ENCODE measurements at places on chromosomes 13 and 19.
A peak's percentile ranks its signal among the peaks of the same experiment; 100 is the strongest.

DNA sequence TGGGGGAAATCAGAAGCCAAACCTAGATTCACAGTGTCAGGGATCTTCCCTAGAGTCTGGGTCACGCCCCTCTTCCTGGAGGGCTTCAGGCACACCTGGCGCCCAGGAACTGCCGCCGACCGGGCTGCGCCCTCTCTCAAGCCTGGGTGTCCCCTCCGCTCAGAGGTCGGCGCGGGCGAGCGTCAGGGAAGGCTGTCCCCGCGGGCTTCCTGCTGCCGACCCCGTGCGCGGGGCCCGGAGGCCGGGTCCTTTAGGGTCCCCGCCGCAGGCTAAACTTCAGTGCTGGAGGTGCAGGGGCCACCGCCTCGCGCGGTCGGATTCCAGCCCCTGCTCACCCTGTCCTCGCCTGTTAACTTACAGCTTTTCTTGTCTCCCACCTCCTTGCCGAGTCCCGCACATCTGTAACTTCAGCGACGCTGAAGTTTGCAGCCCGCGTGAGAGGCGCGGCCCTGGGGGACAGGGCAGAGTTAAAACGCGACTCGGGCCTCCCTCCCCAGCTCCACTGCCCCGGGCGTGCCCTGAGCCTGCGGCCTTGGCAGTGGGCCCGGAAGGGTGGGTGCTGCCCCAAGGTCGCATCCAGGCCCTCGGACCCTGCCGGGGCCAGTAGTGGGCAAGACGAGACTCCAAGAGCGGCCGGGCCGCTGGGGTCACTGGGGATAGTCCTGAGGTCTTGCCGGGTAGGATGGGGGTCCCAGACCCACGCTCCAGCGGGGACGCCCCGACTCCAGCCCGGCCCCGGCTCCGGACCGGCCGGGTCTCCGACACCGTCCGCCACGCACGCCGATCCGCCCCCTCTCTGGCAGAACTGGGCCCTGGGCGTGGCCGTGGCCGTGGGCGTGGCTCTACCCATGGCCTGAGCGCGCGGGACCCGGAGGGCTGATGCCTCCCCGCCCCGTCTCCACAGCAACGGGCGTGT lies 95.6 kb upstream of the ZNF98 start:
- DNase-seq: no peak

DNA sequence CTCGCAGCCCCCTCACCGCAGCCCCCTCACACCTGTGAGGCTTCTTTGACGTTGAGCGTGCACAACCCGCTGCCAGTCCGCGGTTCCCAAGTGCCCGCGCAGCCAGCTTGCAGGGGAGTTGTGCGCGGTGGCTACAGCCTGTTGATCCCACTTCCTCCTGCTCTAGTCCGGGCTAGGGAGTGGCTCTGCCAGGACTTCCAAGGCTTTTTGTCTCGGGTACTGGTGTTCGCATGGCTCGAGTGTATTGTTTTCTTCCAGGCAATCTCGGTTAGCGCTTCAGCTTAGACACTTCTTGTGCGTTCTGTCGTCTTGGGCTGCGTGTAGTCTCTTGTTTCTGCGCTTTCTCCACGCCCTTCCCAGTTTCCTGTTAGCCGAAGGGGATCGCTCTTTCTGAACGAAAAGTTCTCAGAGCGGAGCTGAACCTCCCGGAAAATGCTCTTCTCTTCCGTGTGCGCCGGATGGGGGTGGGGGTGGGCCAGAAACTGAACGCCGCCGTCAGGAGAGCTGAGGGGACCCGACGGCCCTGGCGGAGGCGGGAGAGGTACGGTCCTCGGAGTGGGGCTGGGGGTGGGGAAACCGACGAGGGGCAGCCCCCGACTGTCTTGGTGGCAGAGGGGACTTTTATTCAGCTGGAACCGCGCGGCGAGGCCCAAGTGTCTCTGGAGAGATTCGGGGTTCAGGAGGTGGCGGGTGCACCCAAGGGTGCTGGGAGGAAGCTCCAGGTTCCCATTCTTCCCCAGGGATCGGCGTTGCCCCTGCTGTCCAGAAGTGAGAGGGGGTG lies 697 bp upstream of the DGKH start:
- no peak for DNase-seq

- DNase-seq: no peak
Measured at GRCh38 chr19:11574689-11575088, 2.8 kb downstream of the ACP5 start.

DNA sequence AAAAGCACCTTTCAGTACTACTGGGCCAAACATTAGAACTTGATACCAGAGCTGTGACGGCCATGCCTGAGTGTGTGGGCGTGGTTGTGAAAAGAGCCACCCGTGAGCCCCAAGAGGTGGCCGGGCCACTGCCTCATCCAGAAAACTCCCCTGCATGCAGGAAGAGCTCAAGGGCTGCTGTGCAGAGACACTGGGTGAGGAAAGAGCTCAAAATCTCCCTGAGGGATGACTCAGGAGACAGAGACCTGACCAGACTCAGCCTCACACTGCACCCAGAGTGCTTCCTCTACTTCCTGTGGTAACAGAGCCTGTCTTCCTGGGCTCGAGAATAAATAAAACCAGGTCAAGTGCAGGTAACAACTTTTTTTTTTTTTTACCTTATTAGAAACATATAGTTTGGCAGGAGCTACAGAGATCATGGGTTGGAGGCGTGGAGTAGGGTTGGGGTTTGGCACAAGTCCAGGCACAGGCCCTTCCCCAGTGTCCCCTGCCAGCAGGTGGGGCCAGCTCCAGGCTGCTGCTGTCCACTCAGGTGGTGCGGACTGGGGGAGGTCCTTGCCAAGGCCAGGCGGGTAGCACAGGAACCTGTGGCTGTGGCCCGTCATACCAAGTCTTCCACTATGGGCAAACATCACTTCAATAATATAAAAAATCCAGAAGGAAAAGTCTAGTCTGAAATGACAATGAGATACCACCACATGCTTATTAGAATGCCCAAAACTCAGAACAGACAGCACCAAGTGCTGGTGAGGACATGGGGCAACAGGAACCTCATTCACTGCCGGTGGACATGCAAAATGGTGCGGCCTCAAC lies 25.5 kb downstream of the ELL start:
- no peak for DNase-seq

DNA sequence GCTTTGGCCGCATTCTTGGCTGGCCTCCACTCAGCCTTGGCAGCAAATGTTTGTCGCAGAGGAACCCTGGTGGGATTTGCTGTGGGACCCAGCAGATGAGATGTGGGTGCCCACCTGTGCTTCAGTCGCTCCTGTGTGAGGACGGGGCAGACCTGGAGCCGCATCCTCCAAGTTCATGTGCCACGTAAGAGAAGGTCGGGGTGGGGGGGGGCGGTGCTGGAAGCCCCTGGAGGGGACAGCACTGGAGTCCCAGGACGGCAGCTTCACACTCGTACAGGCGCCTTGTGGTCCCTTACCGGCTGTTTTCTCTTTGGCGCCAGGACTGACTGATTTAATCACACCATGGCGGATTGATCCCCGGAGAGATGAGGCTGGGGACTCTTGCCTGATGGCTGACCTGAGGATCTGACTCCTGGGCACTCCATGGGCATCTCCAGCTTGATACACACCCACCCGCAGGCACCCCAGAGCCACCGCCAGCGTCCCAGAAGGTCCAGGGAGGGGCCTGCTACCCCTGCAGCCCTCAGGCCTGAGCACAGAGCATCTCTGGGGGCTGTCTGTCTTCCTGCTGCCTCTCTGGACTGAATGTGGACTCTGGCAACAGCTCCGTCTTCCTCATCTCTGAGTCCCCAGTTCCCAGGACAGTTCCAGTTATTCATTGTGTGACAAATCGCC lies 10.0 kb upstream of the GRTP1 start:
- DNase-seq: no peak

DNA sequence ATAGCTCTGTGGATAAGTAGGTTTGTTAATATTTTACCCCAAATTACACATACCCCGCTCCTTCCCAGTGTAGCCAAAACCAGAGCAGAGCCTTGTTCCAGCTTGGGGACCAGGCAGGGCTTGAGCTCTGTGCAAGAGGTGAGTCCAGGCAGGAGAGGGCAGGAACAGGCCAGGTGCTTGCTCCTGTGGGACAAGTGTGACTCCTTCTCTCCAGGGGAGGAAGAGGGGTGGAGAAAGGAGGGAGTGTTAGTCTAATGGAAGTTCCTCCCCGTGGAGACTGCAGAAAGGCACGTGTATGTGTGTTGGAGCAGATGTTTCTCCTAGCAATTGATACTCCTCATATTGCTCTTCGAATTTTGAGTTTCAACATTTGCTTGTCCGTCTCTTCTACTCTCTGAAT lies 201.0 kb downstream of the FGF9 start:
- DNase-seq: no peak

DNA sequence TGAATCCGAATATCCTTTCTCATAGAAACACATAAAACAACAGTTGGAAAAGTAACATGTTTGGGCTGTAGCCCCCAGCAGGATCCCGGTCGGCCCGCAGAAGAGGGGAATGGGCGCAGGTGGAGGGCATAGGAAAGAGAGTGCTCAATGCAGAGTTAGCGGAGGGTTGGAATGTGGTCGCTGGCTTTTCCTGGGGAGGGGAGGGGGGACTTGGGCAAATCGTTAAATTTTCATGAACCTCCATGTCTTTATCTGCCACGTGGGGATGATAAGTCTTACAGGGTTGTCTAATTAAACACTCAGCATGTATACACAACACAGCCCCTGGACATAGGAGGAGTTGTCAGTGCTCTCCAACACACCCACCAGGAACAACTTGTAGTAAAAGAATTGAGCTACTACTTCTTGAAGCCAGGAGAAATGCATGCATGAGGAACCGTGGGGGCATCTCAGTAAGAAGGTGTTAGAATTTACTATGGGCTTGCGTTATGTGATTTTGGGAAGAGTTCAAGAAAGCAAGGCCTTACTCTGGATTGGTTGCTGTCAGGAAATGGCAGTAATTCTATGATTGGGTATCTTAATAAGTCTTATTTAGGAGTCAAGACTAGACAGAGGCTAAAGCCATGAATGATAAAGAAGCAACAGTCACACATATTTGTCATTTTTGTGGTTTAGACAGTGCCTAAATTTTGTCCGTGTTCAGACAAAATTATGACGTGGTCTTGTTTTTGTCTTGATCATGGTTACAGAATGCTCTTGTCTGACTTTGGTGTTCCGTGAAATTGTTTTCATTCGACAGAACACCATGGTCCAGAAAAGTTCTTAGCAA lies 671 bp upstream of the SLC46A3 start:
- peak; percentile 64 for DNase-seq

- no peak for DNase-seq
Measured at GRCh38 chr13:74708629-74709028, 574.4 kb upstream of the KLF12 start.

DNA sequence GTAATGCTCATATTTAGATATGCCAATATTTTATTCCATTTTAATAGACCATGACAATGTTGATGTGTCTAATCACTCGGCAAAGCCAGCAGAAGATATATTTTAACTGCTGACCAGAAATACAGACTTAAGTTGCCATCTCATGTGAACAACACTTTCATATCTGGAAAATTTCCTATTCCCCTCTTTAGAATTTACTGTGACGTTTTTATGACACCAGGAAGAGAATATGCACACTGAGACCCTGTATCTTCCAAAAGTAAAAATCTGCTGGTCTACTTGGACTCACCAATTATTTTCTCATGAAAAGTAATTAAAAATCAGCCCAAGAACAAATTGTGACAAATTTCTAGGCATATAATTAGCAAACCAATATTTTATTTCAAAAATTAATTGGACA lies 2.1 kb downstream of the PROSER1 start:
- DNase-seq: no peak

- DNase-seq: no peak
Measured at GRCh38 chr13:49904729-49905456, 31.2 kb downstream of the SPRYD7 start.

DNA sequence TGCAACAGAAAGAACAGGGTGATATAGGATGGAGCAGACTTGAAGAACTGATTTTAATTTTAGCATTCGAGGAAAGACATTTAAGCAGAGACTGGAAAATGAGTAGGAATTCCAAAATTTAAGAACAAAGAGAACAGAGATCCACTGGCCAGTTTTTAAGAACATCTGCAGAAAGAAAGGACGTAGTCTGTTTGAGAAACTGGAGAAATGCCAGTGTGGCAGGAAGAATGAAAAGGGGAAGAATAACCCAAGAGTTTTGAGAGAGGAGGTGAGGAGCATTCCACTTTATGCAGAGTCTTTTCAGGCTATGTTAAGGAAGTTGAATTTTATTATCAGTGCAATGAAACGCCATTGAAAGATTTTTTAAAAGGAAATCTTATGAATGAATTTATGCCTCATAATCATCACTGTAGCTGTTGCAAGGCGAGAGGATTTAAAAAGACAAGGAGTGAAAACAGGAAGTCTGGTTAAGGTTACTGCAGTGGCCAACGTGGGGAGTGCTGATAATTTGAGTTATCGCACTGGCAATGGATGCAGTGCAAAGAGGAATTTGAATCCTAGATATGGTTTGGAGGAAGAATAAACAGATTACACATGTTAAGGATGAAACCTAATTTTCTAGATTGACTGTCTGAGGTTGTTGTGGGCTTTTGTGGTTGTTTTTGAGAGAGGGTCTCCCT lies 253.8 kb downstream of the DACH1 start:
- DNase-seq: no peak

DNA sequence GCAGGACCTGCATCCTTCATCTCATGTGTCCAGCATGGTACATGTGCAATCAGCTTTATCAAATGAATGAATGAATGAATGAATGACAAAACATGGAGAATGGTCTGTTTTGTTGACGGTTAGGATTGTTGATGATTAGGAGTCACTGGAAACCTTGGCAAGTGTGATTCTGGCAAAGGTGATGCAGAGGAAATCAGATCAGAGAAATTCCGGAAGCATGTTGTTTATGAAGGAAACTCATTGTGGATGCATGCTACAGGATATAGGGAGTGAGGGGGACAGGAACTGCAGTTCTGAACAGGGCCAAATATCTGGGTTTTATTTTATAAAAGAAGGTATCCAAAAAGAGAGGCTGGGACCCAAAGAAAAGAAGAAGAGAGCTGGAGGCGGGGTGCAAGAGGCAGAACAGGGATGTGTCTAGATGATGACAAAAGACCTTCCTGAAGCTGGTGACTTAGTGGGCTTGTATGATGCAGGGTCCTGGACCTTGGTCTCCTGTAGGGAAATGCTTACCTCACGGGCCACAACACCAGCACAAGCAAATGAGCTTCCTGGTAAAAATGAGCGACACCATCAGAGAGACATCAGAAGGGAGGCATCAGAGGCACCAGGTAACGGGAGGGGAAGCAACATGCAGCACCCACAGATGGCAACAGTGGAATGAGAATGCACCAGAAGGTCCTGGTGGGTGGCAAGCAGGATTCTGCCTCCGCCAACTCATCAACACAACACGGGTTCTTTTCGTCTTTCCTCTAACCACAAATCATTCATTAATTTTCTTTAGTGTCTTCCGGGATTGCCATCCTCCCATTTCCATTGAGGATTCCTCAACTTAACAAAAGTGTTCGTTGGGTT lies 159.6 kb downstream of the FOXO1 start:
- no peak for DNase-seq

GRCh38 chr19:46373491-46374359 lies 26.8 kb downstream of the PPP5C start:
- DNase-seq: no peak
